ENCODE measurements at places on chromosomes 5 and 9.
A peak's percentile ranks its signal among the peaks of the same experiment; 100 is the strongest.

- no peak for DNase-seq
These were observed 67.2 kb upstream of the TSLP start for GRCh38 chr5:111004291-111004690.

DNA sequence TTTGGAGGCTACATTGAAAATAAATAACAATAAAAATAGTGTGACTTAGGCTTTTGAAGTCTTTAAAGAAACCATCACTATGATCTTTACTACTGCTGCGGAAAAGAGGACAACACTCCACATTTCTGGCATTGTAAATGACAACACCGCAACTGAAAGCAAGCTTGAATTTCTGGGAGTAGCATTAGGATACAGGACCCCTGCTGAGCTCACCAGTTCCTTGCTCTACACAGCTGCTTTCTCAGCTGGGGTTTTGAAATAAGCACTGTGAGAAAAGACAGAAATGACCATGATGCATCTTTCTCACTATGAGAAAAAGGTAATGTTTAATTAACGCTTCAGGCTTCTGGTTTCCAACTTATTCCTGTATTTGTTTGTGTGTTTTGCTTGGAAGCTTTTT lies 168.0 kb downstream of the TAF11L14 start:
- DNase-seq: no peak

- DNase-seq: no peak
These were observed 20.3 kb downstream of the CDC14B start for GRCh38 chr9:96599298-96599697.

DNA sequence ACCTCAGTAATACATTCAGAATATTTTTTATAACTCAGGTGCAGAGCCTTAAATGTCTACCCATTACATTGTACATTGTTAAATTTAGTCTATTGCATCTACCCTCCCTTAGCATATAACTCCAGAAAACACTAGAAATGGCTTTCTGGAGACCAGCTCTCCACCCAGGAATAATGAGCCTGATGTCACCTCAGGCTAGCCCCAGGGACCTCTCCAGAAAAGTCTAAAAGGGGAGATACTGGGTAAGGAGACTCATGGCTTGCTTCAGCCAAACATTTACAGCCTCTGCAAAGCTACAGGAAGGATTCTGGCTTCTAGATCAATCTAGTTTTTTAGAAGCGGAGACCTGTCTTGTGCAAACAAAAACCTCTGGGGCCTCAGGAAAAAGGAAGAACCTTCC lies 13.8 kb upstream of the SUSD1 start:
- no peak for DNase-seq

DNA sequence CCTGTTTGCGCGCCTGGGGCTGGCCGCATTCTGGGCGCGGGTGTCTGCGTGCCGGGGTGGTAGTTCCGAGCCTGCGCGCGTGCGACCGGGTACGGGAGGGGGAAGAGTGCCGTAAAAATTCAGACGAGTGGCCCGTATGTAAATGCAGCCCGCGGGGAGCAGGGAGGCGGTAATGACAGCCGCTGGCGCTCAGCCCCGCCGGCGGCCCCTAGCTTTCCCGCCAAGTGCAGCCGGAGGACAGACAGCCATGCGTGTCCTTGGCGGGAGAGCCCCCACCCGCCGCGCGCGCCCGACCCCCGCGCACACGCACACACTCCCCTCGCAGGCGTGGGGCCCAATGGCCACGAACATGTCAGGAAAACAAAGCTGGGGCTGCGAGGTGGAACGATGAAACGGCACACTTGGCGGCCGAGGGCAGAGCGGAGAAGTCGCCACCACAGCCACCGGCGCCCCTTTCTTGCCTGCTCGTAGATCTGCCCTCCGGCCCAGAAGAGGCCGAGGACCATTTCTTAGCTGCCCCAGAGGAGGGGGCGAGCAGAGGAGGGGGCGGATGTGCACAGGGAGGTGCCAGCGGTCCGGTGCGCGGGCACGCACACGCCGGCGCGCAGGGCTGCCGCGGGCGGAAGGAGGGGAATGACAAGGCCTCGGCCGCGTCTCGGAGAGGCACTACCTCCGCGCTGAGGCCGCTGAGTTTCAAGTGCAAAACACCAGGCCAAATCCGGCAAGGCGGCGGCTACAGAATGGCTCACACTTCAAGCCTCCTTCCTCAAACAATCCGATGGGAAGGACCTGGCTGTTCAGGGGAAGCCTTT lies 208.4 kb downstream of the MEF2C start:
- DNase-seq: no peak

DNA sequence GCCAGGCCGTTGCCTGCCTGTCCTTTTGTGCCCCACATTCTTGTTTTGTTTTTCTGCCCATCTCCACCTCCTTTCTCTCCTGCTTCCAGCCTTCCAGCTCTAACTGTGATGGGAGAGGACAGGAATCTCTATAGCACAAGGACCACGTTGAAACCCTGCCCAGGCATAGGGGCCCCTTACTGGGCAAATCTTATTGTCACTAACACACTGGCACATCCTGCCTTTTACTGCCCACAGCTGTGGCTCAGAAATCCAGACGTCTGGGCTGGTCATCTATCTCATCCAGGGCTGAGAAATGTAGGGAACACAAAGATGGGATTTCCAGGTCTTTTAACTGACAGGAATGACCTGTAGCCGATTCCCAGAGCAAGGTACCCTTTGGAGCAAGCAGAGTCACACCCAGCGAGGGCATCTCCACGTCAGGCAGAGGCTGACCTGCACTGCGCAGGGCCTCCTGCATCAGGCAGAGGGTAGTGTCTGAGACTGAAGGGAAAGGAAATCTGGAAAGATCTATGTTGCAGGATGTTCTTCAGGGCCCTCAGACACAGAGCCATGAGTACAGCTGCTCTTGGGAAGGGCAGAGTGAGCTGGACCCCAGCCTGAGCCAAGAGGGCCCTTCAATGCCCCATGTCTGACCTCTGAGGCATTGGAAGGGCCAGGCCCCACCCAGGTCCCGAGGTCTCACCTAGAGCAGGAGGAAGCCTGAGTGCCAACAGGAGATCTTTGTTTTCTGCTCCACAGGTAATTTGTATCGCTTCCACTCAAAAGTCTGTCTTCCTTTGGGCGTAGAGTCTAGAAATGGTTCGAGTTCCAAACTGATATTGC lies 278.8 kb downstream of the FSTL4 start:
- no peak for DNase-seq

DNA sequence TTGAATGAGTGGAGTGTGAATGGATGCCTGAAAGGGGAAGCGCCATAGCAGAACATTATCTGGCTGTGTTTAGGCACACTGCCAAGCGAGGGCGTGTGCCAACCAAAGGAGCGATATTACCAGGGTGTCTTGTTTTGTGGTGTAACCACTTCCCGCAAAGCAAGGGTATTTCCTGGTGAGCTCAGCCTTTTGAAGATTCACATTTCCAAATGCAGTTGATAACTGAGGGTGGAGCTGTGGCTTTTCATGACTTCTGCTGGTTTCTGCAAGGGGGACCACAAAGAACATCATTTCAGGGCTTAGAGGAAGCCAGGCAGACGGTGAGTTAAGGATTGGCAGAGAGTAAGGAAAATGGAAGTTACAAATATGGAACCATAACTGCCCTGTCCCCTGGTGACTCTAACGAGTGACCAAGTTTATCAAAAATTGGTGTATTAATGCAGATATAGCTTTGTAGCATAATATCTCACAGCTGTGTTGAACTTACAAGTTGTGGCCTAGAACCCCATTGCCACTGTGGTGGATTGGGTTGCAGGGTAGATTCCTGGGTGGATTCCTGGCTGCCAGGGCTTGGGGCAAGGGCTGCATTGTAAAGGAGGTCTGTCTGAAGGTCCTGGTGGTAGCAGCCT lies 71.4 kb downstream of the RALGPS1 start:
- DNase-seq: peak; percentile 75

- no peak for DNase-seq
These were observed 104.4 kb downstream of the MPDZ start for GRCh38 chr9:13174906-13175639.

- no peak for DNase-seq
These were observed 6.1 kb downstream of the RUSC2 start for GRCh38 chr9:35495984-35496383.

- DNase-seq: no peak
These were observed 5.9 kb downstream of the KLF9 start for GRCh38 chr9:70408393-70409040.

- no peak for DNase-seq
These were observed 81.2 kb downstream of the CAMSAP1 start for GRCh38 chr9:135826188-135826545.

GRCh38 chr5:157323107-157323706 lies 57.3 kb downstream of the CYFIP2 start:
- no peak for DNase-seq

DNA sequence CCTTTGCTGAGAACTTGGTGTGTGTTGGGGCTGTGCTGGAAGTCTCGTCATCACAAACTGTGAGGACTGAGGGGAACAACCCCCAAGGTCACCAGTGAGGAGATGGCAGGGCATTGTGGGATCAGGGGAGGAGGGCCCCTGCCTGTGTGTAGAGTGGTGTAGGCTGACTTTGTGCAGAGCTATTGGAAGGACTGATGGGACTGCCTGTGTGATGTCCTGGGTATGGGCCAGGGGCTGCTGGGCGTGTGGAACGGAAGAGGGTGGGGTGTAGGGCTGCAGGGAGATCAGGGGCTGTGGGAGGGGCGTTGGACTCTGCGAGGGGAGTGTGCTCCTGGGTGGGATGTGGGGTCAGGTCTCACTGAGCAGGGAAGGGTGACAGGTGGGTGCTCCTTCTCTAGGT lies 3.6 kb downstream of the WNK2 start:
- no peak for DNase-seq

GRCh38 chr9:69393425-69393824 lies 68.4 kb downstream of the ENTREP1 start:
- no peak for DNase-seq

DNA sequence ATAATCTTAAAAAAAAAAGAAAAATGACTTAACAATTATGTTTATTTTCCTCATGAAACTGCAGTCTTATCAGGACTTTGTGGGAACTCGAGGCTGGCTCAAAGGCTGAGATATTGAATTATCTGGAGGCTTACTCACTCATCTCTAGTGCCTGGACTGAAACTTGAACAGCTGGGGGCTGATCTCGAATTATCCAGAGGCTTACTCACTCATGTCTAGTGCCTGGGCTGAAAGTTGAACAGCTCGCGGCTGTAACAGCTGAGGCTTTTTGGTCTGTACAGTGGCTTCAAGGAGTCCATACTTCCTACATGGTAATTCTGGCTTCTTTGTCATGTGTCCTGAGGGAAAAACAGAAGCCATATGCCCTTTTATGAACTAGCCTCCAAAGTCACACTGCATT lies 371.9 kb downstream of the CETN3 start:
- no peak for DNase-seq

GRCh38 chr9:70492319-70492777 lies 77.9 kb upstream of the KLF9 start:
- no peak for DNase-seq

DNA sequence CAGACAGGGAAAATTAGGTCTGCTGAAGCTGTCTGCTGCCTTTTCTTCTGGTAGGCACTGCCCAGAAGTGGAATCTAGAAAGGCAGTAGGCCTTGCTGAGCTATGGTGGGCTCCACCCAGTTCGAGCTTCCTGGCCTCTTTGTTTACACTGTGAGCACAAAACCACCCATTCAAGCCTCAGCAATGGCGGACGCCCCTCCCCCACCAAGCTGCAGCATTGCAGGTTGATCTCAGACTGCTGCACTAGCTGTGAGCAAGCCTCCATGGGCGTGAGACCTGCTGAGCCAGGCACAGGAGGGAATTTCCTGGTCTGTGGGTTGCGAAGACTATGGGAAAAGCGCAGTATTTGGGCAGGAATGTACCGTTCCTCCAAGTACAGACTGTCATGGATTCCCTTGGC lies 18.5 kb downstream of the AGTPBP1 start:
- DNase-seq: no peak

- DNase-seq: no peak
These were observed 21.2 kb upstream of the ROPN1L start for GRCh38 chr5:10420468-10420867.

DNA sequence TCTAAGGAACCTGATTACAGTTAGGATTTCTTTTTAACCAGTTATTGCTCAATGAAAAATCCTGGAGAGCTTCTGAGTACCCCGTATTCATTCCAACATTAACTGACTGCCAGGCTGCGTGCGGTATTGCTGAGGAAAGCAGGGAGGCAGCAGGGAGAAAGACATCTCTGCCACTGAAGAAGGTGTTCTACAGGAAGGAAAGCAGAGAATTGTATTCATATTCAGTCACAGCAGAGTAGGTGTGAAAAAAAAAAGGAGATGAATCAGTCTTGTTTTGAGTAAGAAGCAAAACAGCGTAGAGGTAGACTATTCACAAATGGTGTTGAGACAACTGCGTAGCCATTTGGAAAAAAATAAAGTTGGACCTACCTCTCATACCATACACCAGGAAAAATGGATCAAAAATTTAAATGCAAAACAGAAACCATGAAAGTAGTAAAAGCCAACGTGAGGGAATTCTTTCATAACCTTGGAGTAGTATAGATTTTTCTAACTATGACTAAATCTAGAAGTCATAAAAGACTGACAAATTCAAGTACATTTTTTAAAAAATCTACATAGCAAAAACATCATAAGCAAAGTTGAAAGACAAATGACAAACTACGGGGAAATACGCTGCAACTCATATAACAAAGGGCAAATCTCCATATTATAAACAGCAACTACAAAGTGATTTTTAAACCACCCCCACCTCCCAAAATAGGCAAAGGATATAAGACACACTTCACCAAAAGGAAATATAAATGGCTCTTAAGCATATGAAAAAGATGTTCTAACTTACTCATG lies 9.9 kb upstream of the NR4A3 start:
- DNase-seq: no peak

DNA sequence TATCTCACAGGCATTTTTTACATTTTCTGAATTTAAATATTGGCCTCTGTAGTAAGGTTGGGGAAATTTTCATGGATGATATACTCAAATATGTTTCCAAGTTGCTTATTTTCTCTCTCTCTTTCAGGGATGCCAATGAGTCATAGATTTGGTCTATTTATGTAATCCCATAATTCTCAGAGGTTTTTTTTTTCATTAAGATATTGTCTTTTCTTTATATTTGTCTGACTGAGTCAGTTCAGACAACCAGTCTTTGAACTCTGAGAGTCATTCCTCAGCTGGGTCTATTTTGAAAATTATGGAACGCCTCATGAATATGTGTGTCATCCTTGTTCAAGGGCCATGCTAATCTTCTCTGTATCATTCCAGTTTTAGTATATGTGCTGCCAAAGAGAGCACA lies 223.2 kb downstream of the PCSK1 start:
- no peak for DNase-seq

DNA sequence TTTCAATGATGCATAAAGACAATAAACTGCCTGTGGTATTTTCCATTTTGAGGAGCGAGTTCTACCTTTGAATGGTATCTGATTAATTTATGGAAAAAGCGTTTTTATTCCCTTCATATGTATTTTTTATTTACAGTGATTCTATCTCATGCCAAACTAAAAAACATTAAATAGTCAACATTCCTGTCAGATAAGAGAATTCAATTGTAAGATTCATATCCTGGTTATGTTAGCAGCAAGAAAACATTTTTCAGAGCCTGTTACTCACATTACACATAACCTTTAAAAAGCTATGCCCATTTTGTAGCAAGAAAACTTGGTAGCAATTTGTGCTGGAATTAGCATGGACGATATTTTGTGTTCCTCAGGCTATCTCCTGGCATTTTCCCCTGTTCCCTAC lies 55.1 kb upstream of the PRLR start:
- DNase-seq: no peak

GRCh38 chr5:139100825-139101224 lies 97.3 kb downstream of the SIL1 start:
- DNase-seq: no peak
